ENCODE measurements at places on chromosomes 11 and 22.

DNA sequence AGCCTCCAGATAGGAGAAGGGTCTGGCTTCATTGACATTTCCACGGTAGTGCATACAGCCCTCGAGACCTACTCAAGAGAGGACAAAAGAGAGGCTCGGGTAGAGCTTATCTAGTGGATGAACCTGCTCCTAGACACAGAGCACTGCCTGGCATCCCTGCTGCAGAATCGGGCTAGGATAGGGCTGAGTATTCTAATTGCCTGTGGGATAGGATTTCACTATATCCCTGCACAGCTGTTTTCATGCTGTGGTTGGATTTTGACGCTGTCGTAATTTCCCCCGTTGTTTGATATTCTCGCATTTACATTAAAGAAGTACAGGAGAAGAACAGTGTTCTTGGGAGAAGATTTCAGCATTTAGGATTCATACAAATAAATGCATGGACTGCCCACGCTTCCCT is 107.8 kb downstream of the KIRREL3 start:
- no peak for DNase-seq

GRCh38 chr22:22388090-22388489 is 120.5 kb downstream of the ZNF280B start:
- no peak for DNase-seq

DNA sequence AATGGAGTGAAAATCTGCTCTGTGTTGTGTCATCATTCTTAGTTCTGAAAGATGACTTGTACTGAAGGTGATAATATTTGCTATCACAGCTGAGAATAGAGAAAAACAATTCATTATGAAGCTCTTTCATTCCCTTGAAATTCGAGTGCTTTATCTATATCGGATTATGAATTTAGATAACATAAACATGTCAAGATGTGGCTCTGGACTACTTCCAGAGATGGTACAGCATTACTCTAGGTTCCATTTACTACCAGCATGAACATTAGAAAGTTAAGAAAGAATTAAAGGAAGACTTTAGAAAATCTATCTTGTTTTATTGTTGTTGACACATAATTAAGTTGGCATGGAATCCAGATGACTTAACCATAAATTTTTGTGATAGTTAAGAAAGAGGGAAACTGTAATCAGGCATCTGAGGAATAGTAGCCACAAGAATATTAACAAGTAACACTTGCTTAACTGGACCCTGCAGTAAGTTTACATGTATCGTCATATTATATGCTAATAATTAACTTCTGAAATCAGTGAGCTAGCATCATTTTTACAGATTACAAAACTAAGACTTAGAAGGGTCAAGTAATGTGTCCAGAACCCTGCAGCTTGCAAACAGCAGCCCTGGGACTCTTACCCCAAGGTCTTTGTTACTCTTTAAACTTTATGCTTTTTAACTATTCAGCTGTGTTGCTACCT is 182.6 kb downstream of the DDX10 start:
- DNase-seq: no peak

- no peak for DNase-seq
Observed at GRCh38 chr22:25331050-25331449, 111.6 kb downstream of the CRYBB2 start.

GRCh38 chr11:11580012-11580411 is 41.8 kb downstream of the GALNT18 start:
- no peak for DNase-seq

DNA sequence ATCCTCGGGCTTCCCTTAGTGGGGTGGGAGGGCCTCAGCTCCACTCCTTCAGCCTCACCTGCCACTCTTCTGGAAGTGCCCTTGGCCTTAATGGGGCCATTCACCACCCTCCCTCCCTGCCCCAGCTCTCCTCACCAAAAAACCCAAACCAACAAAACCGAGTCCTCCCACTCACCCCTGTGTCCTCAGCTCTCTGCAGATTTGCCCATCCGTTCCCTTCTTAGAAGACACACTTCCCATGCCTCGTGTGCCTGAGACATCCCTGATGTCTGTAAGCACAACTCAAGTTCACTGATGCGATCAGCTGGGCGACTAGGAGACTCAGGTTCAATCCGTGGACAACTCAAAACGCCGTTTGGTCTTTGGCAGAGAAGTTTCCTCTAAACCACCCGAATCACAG is 839.2 kb downstream of the TBC1D22A start:
- DNase-seq: no peak

Data from Right ventricle myocardium inferior (tissue), 1 donor.